OCI-LY7 (cell line): ENCODE measurements at places on chromosomes 11 and 22.

GRCh38 chr11:133021553-133021952 is 510.7 kb downstream of the OPCML start:
- DNase-seq: no peak

- DNase-seq: peak; percentile 60
Observed at GRCh38 chr11:82899186-82899820, 927 bp downstream of the PRCP start.

GRCh38 chr11:34206407-34207300 is 101.2 kb downstream of the NAT10 start:
- DNase-seq: no peak

- peak; percentile 4 for DNase-seq
Observed at GRCh38 chr22:25085930-25086901, 113.4 kb upstream of the CRYBB3 start.

GRCh38 chr11:57322256-57323166 is 2.2 kb downstream of the TNKS1BP1 start:
- DNase-seq: no peak

GRCh38 chr11:75350743-75351540 is 519 bp downstream of the ARRB1 start:
- DNase-seq: no peak

- no peak for DNase-seq
Observed at GRCh38 chr11:83663988-83664387, 377.8 kb upstream of the CCDC90B start.

DNA sequence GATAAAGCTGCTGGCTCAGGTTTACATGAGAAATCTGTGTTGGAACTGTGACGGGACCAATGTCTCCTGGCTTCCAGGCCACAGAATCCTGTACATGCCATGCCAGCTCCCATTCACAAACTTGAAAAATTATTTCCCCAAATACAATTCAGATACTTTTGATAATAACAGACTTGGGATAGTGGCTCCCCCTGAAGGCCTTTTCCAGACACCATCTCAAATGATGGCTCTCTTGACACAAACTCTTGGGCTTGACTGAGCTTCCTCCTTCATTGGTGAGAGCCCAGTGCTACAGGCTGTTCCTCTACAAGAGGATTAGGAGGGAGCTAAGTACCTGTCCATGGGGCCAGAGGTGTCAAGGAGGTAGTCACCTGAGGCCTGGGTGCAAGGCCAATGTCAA is 104.7 kb upstream of the PAX6 start:
- no peak for DNase-seq

DNA sequence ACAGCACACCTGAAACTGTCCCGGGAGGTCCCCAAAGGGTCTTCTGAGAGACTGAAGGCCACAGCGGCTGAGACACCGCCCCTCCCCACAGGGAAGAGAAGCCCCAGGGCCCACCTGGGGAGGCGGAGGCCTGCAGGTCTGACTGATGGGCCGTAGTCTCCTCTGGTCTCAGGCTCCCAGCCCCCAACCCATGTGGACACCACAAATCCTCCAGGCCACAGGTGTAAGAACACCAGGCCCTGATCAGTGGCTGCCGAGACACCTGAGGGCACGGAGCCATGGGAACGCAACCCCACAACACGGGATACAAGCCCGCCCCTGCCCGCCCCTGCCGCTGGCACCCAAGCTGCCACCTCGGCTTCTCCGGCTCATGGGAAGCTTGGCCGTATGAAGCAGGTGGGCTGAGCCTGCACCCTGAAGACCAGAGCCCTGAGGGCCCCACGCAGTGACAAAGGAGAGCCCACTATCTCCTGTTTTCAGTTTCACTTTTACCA is 46.3 kb downstream of the BRD1 start:
- no peak for DNase-seq

- DNase-seq: no peak
Observed at GRCh38 chr22:48303369-48303725, 1524.3 kb downstream of the BRD1 start.

- DNase-seq: no peak
Observed at GRCh38 chr11:75557666-75558494, 4.2 kb upstream of the SERPINH1 start.
